ENCODE measurements at places on chromosomes 2 and 18.
A peak's percentile ranks its signal among the peaks of the same experiment; 100 is the strongest.

GRCh38 chr2:26008851-26009566 lies 24.9 kb upstream of the RAB10 start:
- DNase-seq, result no peak

DNA sequence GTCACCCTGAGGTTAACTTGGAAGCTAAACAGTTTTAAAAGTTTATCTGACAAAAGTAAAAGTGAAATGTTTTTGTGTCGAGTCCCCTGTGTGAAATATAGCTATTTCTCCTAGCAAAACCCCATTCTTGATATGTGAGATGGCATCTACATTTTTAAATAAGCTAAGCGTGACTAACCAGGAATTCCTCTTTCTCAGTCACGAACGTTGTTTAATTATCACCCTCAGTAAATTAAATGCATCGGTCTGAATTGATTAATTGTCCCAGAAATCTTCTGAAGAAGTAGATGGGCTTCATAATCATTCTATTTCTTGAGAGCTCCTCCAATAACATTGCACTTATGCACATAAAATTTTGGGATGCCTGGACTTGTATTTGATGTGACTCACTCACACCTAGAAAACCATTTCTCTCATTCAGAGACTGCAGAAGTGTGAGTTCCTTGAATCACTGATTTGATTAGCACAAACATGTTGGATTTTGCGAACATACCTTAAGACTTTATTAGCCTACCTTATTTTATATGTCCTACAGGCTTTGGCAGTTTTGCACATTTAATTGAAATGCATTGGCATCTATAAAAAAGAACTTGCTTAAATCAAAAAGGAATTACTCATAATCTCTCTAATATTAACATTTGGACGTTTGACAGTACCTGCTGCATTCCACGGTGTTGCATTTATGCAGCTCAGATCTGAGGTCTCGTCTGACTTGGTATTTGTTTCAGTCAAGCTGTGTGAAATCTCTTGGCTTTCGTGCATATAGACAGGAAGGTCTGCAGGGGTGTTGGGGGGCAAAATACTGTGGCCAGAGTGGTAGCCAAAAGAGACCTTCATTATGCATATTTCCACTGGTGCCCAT lies 475.2 kb downstream of the EPHA4 start:
- no peak for DNase-seq

DNA sequence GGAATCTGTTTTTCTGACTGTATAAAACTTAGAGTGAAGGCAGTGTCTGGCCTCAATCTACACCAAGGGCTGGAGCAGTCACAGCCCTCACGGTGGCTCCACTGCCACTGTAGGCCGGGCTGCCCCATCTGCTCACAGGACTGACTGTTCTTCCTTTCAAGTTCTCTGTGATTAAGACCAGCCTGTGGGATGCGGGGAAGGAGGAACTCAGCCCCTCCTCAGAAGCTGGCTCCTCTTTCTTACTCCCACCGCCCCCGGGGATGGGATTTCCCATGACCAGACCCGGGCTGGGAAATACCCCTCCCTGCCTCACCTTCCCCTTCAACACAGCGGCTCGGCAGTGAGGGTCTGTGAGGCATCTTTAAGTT lies 106.0 kb downstream of the COPS8 start:
- DNase-seq, result no peak

DNA sequence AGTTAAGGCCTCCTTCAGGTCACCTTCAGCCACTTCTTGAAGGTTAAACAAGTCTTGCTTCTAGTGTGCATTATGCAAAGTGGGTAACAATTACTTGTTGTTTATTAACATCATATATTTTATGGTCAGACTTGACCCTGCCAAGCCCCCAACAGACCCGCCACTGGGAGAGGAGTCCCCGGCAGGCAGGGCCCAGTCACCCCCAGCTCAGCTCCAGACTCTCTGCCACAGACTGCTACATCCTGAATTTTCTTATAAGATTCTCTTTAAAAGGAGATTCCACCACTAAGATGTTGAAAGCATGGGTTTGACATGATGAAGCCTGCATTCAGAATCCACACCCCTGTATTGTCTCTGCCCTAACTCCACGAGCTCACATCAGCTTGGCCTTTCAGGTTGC lies 174.3 kb upstream of the ARL4C start:
- no peak for DNase-seq

- DNase-seq, result peak; percentile 11
Observed at GRCh38 chr2:135909976-135910375, 33.7 kb upstream of the MCM6 start.

- no peak for DNase-seq
Observed at GRCh38 chr2:218891275-218892135, 10.9 kb downstream of the WNT10A start.

DNA sequence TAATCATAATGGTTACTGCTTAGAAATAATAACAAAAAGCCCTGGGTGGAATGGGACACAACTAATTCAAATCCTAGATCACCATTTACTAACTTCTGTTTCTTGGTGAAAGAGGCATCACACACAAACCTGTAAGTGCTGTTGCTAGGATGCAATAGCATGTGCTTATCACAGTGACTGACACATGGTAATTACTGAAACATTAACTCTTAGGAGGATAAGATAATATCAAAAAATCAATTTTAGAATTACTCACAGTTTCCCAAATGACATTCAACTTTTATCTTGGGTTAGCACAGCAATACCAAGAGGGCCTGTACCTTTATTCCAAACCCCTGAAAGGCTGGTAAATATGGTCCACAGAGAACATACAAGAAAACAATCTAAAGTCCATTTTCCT lies 69.1 kb downstream of the MBOAT2 start:
- DNase-seq, result no peak

GRCh38 chr18:55523001-55523400 lies 65.0 kb downstream of the TCF4 start:
- DNase-seq, result no peak

GRCh38 chr2:240149943-240150784 lies 9.7 kb upstream of the OTOS start:
- no peak for DNase-seq

GRCh38 chr18:75201282-75202270 lies 7.4 kb downstream of the PTGR3 start:
- no peak for DNase-seq

GRCh38 chr2:145918951-145919350 lies 1399.0 kb upstream of the ZEB2 start:
- DNase-seq, result no peak

- DNase-seq, result no peak
Observed at GRCh38 chr2:31296641-31297287, 62.8 kb downstream of the EHD3 start.
